Left forelimb (tissue), 1 donor: ENCODE measurements at places on chromosomes 2 and 18.

GRCh38 chr18:47917923-47918610, 12.4 kb downstream of the SMAD2 start:
- no peak for DNase-seq

- DNase-seq = no peak
These were observed 28.6 kb downstream of the TGFA start for GRCh38 chr2:70525032-70525431.

DNA sequence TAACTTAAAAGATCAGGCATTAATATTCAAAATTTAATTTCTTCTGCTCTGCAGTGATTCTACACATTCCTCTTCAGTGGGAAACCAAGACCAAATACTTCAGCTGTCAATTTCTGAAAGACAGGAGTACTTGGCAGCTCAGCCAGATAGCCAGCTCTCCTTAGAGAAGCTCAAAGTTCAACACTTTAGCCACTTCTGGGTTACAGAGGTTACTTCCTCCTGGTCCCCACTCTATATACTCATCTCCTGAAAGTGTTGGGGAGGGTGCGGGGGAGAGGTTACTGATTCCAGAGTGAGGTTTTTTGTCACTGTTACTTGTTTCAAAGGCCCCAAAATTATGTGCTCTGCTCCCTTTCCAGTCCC, 4.1 kb downstream of the CYTIP start:
- no peak for DNase-seq

DNA sequence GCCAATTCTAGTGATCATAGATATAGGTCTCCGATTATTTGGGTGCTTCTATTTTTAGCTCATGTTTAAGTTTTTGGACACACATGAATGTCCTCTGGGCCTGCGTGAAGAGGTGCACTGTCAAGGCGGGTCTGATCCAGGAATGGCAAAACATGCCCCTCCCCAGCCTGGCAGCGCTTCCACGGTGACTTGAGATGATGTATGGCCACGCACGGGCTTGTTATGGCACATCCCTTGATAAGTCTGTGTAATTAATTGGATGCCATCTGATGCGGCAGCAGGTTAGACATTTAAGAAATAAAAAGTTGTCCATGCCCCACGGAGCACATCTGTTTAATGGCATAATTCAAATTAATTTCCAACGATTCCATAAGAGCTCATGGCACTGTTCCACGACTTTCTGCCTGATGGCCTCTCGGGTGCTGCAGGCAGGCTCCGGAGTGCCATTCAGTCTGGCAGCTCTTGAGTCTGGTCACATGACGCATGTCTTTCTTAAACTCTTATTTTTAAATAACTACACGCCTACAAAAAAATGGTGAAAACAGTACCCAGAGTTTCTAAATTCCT, 151.4 kb downstream of the ACKR3 start:
- DNase-seq = no peak

GRCh38 chr2:14516844-14517243, 115.7 kb upstream of the LRATD1 start:
- no peak for DNase-seq

- no peak for DNase-seq
These were observed 4.5 kb upstream of the ASPRV1 start for GRCh38 chr2:69965756-69966445.

DNA sequence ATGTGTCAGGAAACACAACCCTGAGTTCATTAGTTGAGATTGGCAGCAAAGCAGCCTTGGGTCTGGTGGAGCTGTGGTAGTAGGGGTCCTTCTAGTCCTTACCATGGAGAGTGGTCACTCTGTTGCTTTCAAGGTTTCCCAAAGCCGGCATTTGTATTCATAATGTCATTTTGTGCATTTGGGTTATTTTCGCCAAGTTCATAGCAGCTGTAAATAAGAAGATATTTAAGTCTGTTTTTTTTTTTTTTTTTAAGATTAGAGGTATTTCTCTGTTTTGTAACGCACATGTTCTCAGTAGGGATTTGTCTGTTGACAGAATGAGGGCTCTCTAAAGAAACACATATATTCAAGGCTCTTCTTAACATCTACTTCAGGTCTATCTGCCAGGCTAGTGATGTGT, 114.1 kb downstream of the PRPF40A start:
- DNase-seq = no peak

DNA sequence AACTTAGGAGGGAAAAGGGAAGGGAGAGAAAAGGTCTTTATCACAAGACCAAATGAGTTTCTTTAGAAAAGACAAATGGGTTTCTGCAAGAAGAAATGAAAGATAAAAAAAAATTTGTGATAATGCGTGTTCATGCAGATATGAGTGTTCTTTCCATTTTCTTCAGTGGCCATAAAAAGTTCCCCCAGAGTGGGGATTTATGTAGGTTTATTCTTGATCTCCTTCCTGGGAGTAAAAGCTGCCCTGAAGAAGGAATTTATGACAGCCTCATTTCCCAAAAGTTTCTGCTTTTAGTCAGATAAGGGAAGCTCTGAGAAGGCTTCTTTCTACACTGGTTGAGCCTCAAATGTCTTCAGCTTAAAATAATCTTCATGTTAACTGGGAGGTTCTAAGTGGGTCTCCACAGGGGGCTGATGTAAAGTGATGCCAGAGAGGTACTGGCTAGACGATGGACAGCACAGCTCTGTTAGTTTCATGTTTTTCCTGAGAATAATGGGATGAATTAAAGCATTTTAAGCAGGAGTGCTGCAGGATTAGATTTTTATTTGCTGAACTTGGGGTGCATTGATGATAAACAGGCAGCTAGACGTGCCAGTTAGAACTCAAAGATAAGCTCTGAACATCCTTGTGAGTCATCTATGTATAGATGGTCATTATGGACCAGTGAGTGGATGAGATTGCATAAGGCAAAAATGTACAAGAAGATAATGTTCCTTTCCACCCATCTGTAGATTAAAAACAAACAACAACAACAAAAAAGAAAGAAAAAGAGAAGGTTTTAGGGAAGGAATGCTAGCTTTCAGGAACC, 99.4 kb upstream of the MSH2 start:
- DNase-seq = no peak
